ENCODE measurements at places on chromosomes 5 and 9.

DNA sequence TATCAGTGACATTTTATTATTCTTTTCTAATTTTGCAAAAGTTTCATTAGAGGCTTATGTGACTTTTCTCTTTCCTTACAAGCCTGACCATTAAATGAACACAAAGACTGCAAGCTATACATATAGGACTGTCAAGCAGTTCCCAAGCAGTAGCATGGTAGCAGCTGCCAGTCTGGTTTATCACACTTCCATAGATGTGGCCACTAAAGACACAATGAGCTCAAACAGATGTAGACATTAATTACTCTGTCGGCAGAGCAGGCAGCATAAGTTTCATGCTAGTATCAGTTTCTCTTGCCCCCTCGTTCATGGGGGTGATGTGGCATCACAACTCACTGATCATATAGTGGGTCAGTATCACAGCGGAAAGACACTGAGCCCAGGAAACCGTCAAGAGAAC lies 89.5 kb downstream of the CDH10 start:
- no peak for DNase-seq

GRCh38 chr5:72465601-72466563 lies 41.3 kb downstream of the ZNF366 start:
- no peak for DNase-seq

DNA sequence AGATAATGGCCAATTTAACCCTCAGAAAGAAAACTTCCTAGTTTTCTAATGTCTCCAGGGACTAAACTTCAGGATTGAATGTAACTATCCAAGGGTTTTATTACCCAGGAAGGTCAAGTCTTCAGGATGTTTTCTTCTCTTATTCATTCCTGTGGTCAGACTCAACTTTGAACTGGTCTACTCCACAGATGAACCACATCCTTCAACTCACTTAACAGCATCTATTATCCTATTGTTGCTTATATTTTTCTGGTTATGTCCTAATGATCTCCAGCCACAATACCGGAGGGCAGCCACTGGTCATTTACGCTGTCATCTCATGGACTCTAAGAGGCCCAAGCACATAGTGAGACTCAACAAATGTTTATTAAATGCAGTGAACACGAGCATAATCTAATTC lies 47.2 kb upstream of the LIFR start:
- no peak for DNase-seq

GRCh38 chr5:13063088-13063487 lies 881.4 kb downstream of the DNAH5 start:
- no peak for DNase-seq

- no peak for DNase-seq
Observed at GRCh38 chr5:73940026-73940425, 314.0 kb downstream of the ARHGEF28 start.

DNA sequence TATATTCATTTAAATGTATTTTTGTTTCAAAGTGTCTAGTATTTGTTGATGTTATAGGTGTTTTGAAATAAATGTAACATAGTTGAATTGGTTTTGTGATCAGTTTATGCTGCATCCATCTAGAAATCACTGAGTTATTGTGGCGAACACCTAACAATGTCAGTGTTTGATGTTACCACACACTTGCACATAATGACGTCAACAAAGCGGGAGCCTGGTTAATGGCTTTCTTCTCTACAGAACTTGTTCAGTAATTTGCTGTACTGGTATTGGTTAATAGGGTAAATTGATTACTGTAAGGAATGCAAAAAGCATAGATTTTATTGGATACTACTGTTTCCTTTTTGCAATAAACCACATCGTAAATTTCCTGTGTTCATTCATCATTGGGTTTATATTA lies 133.0 kb downstream of the ATG10 start:
- DNase-seq, result no peak

DNA sequence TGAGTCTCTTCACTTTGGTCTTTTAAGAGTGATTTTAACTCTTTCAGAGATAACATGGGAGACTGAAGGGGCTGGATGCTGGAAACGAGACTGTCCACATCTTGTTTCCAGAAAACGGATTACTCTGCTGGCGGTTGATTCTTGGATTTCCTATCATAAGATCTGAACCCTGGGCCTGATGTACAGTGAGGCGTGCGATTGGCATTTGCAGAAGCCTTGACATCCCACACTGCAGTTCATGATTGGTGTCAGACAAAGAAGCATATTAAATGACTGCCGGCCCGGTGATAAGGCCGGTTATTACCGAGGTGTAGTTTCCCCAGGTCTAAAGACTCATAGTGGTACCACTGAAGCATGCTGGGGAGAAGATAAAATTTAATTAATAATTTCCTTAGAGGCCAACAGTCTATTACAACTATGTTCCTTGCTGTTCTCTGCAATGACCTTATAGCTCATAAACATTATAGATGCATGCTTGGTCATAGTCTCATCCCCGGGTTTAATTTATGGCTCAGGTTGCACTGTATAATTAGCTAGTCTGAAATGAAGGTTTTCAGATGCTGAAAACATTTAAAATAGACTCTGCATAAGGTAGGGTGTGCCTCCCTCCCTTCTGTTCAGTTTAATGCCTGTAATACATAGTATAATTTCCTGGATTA lies 99.2 kb downstream of the PPP2R2B start:
- DNase-seq, result no peak

DNA sequence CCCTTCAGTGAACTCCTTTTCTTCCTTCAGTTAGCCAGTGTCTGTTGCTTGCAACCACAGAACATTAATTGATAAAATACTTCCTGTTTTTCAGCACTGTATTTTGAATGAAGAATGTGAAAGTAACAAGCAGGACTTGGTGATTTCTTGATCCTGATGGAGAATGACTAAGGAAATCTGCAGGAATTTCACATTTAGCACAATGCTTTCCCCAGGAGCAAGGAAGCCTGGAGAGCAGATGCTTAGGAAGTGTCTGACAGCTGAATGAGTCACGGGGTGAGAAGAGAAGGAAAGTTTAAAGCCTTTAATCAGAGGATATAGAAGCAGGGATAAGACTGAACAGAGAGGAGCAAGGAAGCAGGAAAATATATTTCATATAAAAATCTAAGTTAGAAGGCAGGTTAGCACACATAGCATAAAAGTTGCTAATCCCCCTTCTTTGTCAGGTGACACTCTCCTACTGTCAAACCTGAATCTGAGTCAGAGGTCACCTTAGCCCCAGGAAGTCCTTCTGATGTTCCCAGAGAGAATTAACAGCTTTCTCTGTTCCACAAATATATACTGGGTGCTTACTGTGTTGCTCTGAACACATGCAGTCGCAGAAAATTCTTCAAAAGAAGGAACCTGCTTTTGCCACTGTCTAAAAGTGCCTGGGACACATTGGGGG lies 59.7 kb downstream of the GNA14 start:
- DNase-seq, result no peak

- DNase-seq, result no peak
Observed at GRCh38 chr9:87732756-87733155, 6.8 kb downstream of the CTSL start.

- DNase-seq, result no peak
Observed at GRCh38 chr5:122547669-122548068, 227.2 kb upstream of the SNX2 start.

GRCh38 chr9:99326112-99326916 lies 104.2 kb downstream of the SEC61B start:
- DNase-seq, result no peak

DNA sequence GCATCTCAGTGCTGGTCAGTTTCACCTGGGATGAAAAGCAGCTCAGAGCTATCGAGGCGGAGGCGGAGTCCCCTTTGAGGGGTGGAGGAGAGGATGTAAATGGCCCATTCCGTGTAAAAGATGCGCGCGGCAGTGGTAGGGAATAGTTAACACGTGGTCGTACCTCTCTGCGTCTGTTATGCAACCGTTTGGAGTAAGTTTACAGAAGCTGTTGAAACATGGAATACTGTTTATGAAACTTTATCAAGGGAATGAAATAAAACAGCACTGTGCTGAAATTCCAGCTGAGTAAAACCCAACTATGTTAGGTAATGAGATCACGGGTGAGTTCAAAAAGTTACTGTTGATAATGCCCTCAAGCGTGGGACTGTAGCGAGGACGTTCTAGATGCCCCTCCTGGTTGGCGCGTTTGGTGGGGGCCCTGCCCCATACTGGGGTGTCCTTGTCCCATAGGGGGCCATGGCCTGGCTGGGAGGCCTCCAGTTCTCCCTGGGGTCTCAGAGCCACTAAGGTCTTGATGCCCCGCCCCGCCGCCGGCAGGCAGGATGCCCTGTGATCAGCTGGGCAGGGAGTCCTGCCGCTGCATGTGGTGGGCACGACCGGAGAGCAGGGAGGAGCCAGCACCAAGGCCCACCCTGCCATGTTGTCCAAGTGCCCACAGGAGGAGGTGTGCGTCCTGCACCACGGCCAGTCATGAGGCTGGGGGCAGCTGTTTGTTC lies 90.9 kb downstream of the COL5A1 start:
- no peak for DNase-seq

DNA sequence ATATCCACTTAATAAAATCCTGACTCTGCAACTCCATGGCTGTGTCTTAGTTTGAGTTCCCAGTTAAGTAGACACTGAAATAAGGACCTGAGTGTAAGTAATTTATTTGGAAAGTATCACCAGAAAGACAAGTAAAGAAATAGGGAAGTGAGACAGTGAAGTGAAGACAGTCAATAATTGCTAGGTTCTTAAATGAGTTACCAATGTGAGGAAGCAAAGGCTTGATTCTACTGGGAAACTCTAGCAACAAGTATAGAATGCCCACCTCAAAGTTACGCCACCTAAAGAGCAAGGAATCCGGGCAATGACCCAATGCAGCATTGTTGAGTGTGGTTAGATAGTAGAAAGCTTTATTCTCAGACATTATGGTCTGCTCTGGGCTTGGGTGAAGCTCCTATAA lies 383.9 kb downstream of the TLR4 start:
- DNase-seq, result no peak

GRCh38 chr9:69180670-69181069 lies 6.6 kb downstream of the TJP2 start:
- no peak for DNase-seq
